T follicular helper cell (primary cell): ENCODE measurements at places on chromosomes 7 and 10.

DNA sequence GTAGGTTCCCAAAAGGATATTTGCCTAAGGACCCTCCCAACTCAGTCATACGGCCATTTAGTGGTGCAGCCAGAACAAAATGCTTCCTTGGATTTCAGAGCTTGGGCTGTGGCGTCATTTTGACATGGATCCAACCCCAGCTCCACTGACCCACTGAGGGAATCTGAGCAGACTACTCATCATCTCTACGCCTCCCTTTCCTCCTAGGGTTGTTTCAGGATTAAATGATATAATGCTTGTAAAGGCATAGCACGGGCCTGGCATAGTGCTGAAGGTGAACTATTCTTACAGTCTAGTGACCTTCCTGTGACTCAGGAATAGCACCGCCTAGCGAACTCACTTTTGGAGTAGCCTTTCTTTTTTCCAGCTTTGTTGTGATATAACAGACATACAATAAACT lies 70.3 kb upstream of the LOXL4 start:
- no peak for DNase-seq

GRCh38 chr10:3486346-3487065 lies 298.5 kb downstream of the KLF6 start:
- no peak for DNase-seq

DNA sequence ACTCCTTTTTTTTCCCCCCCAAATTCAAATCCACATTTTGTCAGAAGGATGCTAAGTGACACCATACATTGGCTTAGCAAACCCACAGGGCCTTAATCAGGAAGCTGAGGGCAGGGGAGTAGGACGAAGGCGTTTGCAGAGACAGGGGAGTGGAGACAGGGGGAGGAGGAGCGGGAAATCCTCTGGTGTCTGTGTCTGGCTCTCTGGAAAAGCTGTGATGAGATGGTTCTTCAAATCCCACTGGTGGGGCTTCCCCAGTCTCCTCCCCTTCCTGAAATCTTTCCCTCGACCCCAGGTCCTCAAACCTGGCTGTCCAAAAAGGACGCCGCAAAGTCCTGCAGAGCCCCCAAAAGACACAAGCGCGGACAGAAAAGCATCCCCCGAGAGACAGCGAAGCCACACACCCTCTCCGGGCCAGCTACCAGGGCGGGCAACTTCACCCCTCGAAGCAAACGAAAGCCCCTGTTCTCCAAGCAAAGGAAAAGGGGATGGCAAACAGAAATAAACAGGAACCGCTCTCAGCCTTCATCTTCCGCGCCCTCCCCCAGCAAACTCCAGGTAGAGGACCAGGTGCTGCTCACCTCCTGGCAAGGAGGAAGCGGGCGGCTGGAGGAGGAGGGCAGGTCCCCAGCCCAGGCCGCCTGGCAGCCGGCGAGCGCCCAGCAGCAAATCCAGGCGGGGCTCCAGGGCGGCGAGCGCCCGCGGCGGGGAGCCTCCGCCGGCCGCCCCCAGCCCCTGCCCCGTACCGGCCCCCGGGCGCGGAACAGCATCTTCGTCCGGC lies 520 bp downstream of the ELAPOR2 start:
- peak; percentile 1 for DNase-seq

- DNase-seq = no peak
These were observed 17.1 kb upstream of the TMEM120A start for GRCh38 chr7:76011442-76011861.

- DNase-seq = no peak
These were observed 98.5 kb downstream of the ARHGAP22 start for GRCh38 chr10:48506147-48506917.

DNA sequence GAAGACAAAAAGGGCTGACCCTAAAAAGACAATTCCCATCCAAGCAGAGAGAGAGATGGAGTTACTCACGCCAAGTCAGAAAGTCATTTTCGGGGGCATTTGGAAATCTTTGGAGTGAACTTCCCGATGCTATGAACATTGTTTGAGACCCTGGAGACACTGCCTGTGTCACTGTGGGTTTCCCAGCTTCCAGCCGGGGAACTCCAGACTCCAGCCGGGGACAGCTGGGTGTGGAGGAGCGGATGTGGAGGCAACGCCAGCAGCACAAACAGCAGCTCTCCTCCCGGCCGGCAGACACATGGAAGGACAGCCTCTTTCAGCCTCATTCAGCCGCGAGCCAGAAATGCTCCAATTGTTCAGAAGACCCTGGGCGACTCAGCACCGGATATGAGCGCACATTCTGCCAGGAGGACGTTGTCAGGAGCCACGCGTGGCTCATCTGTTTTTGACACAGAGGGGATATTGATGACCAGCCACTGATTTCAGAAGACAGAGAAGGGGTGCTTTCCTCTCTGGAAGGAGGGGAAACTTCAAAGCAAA lies 97.6 kb downstream of the PRPF18 start:
- DNase-seq = no peak

- no peak for DNase-seq
These were observed 2.3 kb downstream of the DDIT4 start for GRCh38 chr10:72276013-72276387.

- DNase-seq = no peak
These were observed 69.6 kb upstream of the MDFIC start for GRCh38 chr7:114852293-114852692.

DNA sequence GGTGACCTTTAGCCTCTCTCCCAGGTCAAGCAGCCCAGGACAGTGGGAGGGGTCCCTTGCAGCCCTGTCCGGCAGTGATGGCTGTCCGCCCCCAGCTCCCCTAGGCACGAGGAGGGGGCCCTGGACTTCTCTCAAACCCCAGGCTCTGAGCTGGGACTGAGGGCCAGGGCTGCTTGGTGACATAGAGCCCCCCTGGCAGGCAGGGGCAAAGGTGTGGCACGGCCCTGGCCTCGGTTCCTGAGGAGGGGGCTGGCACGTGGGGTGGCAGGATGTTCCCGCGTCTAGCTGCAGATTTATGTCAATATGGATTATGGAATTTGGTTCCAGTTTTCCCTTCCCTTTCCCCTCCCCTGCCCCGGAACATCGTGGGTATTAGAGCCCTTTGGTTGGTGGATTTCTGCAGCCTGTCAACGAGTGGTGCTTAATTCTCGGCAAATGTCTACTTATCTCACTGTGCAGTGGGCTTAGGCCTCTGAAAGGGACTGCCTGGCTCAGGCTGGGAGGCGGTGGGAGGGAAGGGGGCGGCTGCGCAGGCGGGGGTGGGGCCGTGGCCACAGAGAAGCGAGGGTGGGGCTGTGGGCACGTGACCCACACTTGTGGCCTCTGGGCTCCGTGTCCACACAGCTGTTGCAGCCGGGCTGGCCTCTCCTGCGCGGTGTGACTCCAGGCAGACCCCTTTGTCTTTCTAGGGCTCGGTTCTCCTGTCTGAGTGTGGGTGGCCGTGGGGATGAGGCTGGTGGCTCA lies 19.3 kb downstream of the UNCX start:
- no peak for DNase-seq

- DNase-seq = no peak
These were observed 5.1 kb downstream of the LRRC72 start for GRCh38 chr7:16531707-16532106.
